Activated CD4-positive, alpha-beta memory T cell treated with anti-CD3 and anti-CD28 coated beads for 36 hours (primary cell): ENCODE measurements at places on chromosomes 2 and 18. TPM values are rescaled to one million over a fixed set of nuclear protein-coding genes. Genes with fewer than 3 reads are reported as not detected.

GRCh38 chr2:187851955-187852561 is 297.8 kb upstream of the TFPI start:
- H3K4me3 ChIP-seq: no peak overlapping the region
- H3K36me3 ChIP-seq: no peaks in the 10 kb centered on the region
- no peak for DNase-seq
- H3K27ac ChIP-seq: no peak overlapping the region

DNA sequence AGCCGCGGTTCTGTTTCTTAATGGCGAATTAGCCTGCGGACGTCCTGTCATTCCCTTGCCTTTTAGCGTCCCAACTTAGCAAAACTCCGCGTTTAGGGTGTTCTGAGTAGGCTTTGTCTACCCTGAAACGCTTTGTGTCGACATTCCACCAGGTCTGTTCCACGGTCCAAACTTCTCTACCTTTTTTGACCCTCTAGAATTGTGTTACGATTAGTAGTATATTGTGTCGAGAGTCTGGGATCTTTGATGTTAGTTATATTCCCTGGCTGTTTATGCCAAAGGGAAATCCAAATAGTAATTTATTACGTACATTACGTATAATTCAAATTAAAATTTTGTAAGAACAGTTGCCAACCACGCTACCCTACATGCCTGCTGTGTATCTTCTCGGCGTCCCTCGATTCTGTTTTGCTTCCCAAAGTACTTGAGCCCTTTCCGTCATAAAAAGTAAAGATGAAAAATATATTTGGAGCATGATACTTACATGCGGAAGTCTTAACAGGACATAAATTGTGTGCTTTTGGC is 495 bp upstream of the TTC32 start:
- DNase-seq: no peak
- H3K4me3 ChIP-seq: peak overlapping the region; percentile 83
- H3K27ac ChIP-seq: peak overlapping the region; percentile 93
- peaks cover 9% of the 10 kb centered on the region for H3K36me3 ChIP-seq
- H3K27me3 ChIP-seq: peaks cover 2% of the 10 kb centered on the region

- H3K27ac ChIP-seq: no peak overlapping the region
- H3K27me3 ChIP-seq: peaks cover 14% of the 10 kb centered on the region
- H3K4me1 ChIP-seq: peaks cover 31% of the 10 kb centered on the region
- H3K36me3 ChIP-seq: peaks cover 4% of the 10 kb centered on the region
These were observed 452 bp downstream of the RAPH1 start for GRCh38 chr2:203534621-203535077.

- H3K36me3 ChIP-seq: no peaks in the 10 kb centered on the region
- no peak overlapping the region for H3K27ac ChIP-seq
- DNase-seq: no peak
- no peaks in the 10 kb centered on the region for H3K4me1 ChIP-seq
- no peaks in the 10 kb centered on the region for H3K27me3 ChIP-seq
These were observed 649.5 kb upstream of the ZNF804A start for GRCh38 chr2:183948861-183949260.

REG1B gene
- not detected for total RNA-seq

SERPINB13 gene
- not detected for total RNA-seq

RSAD2 gene
- total RNA-seq: 8.6 TPM

EEF1B2 gene
- 1,180 TPM for total RNA-seq
